ENCODE measurements at places on chromosomes 13 and 19.
A peak's percentile ranks its signal among the peaks of the same experiment; 100 is the strongest.

- DNase-seq = no peak
These were observed 27.4 kb downstream of the ZNF20 start for GRCh38 chr19:12112701-12113100.

DNA sequence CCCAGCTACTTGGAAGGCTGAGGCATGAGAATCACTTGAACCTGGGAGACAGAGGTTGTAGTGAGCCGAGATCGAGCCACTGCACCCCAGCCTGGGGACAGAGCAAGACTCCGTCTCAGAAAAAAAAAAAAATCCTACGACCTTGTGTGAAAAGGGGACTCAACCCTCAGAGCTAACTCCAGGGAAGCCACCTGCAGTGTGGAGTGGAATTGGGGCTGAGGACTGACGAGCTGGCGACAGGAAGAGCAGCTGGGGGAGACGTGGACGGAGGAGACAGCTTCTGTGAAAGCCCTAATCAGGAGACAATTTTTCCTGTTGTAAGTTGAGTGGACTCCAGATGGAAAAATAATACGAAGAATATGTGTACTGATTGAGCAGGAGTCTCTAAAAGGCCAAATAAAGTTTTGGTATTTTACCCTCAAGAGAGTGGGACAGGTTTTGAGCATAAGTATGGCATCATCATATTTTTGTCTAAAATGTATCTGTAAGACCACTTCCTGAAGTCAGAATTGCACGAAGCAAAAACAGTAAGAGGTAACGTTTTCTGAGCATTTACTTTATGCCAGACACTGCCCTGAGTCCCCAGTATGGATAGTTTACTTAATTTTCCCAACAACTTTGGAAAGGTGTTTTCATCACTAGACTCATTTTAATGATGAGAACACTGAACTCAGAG lies 12.0 kb upstream of the LAIR1 start:
- no peak for DNase-seq

DNA sequence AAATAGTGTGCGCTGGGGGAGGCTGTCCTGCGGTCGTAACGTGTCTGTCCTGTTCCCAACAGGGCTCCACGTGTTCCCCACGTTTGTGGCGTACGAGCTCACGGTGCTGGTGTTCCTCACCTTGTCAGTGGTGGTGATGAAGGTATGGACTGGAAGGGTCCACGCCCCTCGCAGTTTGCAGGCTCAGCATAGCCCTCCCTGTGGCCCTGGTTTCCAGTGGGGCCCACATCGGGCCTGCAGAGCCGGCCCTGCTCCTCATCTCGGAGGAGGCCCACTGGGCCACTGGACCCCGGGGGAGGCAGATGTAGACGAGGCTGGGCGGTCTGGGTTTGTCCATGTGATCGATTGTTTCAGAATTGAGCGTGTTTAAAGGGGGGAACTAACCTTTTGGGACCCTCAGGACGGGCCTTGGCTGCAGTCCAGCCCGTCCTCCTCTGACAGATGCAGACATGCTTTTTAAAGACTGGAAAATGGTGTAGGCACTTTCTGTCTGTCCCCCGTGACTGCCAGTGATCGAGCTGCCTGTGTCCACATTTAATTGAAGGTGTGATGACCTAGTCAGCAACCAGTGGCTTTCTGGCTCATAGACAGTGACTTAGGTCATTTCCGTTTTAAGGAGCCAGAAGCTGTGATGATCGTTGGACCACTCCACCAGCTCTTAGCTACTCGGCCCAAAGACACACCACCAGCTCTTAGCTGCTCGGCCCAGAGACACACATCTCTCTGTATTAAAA lies 37.1 kb upstream of the TFDP1 start:
- peak; percentile 21 for DNase-seq

DNA sequence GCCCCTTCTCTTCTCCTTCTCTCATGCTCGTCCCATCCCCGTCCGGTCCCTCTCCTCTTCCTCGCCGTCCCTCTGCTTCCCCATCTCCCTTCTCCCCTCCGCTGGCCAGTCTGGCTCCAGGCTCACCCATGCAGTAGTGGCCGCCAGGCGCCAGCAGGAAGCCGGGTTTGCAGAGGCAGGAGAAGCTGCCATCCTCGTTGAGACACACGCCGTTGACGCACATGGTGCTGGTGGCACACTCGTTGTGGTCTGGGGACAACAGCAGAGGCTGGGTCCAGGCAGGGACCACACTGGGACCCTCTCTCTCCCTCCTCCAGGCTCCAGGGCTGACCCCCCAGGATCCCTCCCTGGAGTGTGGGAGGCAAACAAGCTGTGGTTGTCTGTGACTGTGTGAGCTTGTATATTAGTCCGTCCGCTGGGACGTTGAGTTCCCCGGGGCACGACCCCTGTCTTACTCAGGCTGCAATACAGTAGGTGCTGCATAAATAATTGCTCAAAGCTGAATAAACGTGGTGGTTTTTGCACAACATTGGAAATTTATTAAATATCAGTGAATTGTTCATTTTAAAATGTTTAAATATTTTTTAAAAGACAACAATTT lies 16.4 kb downstream of the FBN3 start:
- DNase-seq = no peak

- DNase-seq = no peak
These were observed 161.7 kb downstream of the FGF14 start for GRCh38 chr13:102240110-102240509.

DNA sequence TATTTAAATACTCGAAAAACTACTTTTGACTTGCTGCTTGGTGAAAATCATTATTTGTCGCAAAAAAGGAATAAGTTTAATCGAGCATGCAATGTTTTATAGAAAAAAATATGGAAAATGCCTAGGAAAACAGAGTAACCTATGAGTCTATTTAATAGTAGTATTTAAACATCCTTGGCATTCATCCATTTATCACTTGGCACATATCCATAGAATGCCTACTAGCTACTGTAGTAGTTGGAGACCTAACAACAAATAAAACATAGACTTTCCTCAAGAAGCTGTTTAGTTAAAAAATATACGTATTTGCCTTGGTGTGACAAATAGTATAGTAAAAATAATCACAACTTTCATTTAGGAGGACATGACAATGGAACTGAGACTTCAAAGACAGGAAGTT lies 302.1 kb downstream of the DIAPH3 start:
- no peak for DNase-seq

GRCh38 chr13:50437252-50437651 lies 406.2 kb downstream of the DLEU7 start:
- DNase-seq = peak; percentile 34

DNA sequence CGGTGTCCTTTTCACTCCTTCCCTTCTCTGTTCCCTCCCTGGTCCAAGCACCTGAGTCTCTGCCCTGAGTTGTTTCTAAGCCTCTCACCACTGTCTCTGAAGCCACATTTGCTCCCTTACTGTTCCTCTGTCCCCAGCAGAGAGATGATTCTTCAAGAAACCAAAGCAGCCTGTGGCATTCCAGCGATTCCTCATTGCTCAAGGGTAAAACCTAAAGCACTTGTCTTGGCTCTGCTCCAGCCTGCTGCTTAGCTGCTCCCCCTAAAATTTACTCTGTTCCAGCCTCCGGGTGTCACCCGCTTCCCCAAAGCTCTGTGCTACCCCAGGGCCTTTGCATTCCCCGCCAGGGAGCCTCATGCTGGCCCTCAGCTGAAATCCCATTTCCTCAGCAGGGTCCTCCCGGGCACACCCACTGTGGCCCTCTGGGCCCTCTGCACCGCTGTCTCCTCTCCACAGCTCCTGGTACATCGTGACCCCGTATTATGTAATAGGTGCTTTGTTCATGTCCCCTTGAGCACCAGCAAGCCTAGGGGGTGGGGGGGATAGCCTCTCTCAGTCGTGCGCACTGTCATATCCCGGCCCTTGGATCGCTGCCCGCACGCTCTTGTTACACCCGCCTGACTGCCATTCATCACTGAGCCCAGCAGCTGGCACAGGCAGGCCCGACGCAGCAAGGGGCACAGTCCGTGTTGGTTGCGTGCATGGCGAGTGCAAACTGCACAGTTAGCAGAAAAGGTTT lies 15.8 kb downstream of the TECR start:
- peak; percentile 41 for DNase-seq

GRCh38 chr13:102693776-102694175 lies 1.1 kb downstream of the METTL21C start:
- no peak for DNase-seq

DNA sequence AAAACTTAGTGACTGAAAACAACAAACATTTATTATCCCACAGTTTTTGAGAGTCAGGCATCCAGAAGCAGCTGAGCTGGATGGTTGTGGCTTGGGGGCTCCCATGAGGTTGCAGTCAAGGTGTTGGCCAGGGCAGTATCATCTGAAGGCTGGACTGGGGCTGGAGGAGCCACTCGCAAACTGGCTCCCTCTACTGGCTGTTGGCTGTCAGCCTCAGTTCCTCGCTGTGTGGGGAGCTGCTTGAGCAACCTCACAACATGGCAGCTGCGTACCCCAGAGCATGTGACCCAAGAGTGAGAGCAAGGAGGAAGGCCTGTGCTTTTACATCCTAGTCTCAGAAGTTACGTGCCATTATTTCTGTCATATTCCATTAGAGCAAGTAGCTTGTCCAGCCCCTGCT lies 9.7 kb downstream of the YJU2 start:
- no peak for DNase-seq

DNA sequence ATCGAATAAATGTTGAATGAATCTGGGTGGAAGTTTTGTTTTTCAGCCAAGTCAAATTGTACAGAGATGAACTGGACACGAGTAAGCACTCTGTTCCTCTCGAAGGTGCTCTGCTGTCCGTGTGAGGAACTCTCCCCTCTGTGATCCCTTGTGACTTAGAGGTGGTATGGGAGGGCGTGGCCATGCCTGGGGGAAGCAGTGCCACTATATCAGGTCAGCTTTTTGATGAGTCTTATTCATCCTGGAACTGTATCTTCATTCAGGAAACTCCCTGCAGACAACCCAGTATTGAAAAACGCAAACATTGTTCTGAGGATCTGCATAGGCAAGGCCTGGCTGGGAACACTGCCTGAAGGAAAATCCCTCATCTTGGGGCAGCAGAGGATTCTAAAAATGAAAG lies 45.7 kb upstream of the FLT1 start:
- DNase-seq = no peak

DNA sequence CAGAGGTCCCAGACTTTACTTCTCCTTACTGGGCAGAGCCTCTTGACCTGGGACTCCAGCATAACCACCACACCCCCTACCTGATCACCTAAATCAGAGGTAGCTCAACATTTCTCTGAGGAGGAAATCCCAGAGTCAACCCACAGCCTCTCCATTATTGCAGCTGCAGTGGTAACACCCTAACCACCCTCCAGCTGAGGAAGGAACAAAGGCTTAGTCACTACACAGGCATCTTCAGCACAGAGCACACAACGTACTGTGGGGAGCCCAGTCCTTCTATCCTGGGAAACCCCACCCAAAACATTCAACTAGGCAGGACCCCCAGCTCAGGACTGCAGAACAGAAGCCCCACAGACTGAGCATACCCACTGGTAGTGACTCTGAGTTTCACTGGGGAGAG lies 824.7 kb upstream of the SLITRK5 start:
- DNase-seq = no peak

DNA sequence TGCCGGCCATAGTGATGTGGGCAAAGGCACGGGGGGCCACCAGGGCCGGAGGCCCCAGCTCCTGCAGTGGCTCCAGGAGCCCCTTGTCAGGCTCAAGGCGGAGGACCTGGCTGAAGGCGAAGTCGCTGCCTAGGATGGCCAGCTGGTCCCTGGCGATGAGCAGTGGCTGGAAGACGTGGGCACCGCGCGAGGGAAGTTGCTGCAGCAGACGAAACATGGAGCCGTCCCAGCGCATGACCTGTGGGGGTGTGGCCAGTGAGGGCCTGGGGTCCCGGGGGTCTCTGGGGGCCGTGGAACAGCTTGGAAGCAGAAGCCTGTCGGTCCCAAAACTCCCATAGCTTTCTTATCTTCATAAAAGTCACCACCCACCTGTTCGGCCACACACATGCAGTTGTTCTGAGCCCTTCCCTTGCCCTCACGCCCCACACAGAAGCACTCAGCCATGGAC lies 9.6 kb downstream of the LGI4 start:
- no peak for DNase-seq

DNA sequence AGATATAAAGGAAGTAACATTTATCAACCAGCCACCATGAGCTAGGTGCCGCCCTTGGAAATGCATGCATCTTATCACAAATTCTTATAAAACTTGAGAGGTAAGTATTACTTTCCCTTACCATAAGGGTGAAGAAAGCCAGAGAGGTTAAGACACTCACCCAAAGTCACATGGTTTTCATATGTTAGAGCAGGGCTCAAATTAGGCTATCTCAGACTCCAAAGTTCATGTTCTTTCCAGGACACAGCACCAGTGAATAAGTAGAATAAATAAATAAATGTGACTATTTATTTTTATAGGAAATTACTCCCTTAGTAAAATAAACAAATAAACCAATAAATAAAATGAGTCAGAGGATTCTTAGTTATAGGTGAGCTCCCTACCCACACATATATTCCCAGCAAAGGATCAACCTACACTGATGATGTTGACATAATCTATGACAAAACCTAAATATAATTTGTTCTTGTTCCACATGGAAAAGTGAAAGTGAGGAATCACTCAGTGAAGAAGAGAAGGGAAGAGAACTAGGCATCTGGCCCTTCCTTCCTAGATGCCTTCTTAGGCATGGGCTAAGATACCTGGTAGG lies 27.2 kb downstream of the SPRY2 start:
- DNase-seq = no peak

DNA sequence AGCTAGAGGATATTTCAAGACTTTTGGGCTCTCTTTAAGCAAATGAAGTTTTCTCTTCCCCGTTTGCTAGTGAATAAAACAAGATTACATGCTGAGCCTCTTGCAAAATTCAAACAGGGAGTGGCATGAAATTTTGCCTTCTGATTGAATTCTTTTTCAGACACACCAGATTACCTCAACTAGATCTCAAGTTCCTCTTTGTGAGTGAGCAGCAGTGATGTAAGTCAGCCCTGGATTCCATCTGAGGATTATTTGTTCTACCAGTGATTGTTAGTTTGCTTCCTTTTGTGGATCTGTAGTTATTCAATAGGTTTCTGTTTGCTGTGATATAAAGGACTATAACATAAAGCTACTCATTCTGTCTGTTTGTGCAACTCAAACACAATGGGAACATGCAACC lies 407.7 kb downstream of the LMO7 start:
- no peak for DNase-seq

GRCh38 chr13:40080676-40081075 lies 425.2 kb downstream of the COG6 start:
- DNase-seq = no peak

- DNase-seq = no peak
These were observed 153.0 kb upstream of the TMTC4 start for GRCh38 chr13:100827489-100828176.

- no peak for DNase-seq
These were observed 8.1 kb downstream of the ZNF766 start for GRCh38 chr19:52277471-52277870.

Data from fibroblast of skin of back (primary cell).